Germinal center (tissue), 1 donor: ENCODE measurements at places on chromosomes 1 and 21.

- DNase-seq: no peak
Measured at GRCh38 chr1:150558761-150559655, 9.8 kb downstream of the ADAMTSL4 start.

GRCh38 chr1:234776256-234776875 is 166.4 kb upstream of the IRF2BP2 start:
- DNase-seq: no peak

DNA sequence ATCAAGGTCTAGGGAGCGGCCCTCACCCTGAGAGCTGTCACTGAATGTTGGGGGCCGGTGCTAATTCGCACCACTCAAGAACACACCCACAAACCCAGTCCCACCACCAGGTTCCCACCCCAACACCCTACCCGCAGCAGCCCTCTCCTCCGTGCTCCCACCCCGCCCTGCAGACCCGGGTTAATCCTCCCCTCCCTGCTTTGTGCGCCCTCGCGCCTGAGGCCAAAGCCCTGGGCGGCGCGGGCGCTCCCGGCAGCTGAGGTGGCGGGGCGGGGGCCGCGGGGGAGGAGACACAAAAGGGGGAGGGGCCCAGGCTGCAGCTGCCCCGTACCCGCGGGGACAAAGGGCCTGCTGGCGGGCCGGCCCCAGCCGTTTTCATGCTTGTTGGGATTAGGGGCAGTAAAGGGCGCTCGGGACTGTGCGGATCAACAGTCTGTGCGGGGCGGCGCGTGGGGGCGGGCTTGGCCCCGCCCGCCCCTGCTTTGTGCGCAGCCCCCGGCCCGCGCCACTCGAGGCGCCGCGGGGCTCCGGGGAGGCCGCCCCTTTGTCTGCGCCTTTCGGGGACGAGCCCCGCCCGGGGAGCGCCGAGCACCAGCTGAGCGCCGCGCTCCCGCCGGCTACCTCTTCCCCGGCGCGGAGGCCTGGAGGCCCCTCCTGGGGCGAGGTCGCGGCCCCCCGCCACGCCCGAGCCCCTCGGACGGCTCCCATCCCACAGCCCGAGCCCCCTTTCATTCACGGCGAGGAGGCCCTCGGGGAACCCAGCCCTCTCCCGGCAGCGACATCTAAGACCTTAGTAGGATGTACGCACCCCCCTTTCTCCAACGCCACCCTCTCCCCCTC is 10.9 kb downstream of the C1orf216 start:
- DNase-seq: peak; percentile 54

- no peak for DNase-seq
Measured at GRCh38 chr1:247193958-247194357, 22.1 kb upstream of the ZNF124 start.

GRCh38 chr1:79441238-79441637 is 434.7 kb upstream of the ADGRL4 start:
- no peak for DNase-seq

- no peak for DNase-seq
Measured at GRCh38 chr1:239025223-239025622, 361.1 kb upstream of the CHRM3 start.

GRCh38 chr1:202935844-202936243 is 8.8 kb upstream of the KLHL12 start:
- DNase-seq: no peak

DNA sequence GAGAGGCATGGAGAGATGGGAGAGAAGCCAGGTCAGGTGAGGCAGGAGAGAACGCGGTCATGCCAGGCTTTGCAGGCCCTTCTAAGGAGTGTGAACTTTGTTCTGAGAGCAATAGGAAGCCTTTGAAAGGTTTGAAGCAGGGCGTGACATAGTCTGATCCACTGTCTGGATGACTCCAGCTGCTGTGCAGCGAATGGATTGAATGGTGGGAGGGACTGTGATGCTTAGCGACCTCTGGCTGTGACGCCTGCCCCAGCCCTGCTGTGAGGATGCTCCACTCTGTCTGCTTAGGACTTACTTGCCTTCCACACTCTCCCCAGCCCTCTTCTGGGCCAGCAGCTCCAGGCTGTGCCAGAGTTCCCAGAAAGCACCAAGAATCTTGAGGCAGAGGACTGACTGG is 41.8 kb upstream of the POU3F1 start:
- no peak for DNase-seq

DNA sequence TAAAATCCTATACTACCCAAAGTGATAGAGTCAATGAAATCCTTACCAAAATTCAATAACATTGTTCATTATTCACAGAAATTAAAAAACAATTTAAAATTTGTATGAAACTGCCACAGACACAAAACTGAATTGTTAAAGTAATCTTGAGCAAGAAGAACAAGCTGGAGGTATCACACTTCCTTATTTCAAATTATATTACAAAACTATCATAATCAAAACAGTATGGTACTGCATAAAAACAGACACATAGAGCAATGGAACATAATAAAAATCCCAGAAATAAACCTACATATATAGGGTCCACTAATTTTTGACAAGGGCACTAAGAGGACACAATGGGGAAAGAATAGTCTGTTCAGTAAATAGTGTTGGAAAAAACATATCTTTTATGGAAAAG is 316.2 kb downstream of the PTPRC start:
- DNase-seq: no peak
